Activated T-helper 17 cell treated with anti-CD3 and anti-CD28 coated beads, Interleukin-2, amount 50 U/mL, for 72 hours (primary cell): ENCODE measurements at places on chromosomes 4 and X.

- no peak for ATAC-seq
Observed at GRCh38 chr4:26807330-26807729, 53.3 kb upstream of the STIM2 start.

- no peak for ATAC-seq
Observed at GRCh38 chr4:114588305-114588704, 10.3 kb upstream of the UGT8 start.

GRCh38 chr4:27930976-27931375, 1070.3 kb downstream of the STIM2 start:
- no peak for ATAC-seq

DNA sequence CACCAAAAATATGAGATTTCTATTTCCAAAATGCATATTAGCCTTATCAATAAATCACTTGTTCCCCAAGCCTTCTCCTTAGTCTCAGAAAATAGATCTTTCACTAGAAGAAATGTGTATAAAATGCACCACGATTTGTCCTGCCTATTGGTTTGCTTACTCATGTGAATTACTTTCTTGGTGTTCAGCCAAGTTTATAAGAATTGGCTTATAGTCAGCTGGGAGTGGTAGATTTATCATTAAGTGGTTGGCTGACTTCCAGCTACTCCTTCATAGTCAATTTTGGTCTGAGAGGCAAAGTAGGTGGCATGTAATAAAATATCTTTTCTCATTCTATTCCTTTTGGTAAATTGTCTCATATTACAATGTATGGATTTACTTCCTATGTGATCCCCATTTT, 1.3 kb downstream of the SULT1E1 start:
- ATAC-seq = no peak

- no peak for ATAC-seq
Observed at GRCh38 chrX:38881066-38881465, 79.8 kb downstream of the MID1IP1 start.

GRCh38 chrX:17465201-17465600, 90.2 kb downstream of the NHS start:
- ATAC-seq = no peak

DNA sequence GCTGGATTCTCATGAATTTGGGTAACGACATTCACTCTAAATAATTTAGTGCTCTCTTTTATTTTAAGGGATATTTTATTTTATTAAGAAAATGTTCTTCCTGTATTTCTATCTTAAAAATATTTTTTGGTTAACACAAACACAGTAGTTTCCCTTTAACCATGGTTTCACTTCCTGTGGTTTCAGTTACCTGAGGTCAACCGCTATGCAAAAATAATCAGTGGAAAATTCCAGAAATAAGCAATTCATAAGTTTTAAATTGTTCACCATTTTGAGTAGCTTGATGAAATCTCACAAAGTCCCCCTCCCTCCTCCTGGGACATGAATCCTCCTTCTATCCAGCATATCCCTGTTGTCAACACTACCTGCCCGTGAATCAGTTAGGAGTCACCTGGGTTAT, 71.4 kb downstream of the GBA3 start:
- ATAC-seq = no peak

DNA sequence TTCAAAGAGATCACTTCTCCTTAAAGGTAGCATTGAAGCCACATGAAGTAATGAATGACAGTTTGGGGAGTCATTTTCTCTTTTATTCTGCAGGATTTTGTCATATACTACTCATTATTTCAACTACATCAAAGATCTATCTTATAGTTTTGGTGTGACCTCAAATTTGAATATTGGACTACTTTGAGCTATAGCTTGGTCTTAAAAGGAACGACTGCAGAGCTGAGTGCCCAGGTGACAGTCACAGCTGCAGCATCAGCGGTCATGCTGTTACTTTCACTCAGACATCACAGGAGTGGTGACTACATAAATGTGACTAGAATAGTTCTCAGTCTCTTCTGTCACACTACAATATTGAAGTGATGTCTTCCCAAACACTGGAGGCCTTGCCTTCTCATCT, 10.7 kb upstream of the SPCS3 start:
- peak; percentile 56 for ATAC-seq

DNA sequence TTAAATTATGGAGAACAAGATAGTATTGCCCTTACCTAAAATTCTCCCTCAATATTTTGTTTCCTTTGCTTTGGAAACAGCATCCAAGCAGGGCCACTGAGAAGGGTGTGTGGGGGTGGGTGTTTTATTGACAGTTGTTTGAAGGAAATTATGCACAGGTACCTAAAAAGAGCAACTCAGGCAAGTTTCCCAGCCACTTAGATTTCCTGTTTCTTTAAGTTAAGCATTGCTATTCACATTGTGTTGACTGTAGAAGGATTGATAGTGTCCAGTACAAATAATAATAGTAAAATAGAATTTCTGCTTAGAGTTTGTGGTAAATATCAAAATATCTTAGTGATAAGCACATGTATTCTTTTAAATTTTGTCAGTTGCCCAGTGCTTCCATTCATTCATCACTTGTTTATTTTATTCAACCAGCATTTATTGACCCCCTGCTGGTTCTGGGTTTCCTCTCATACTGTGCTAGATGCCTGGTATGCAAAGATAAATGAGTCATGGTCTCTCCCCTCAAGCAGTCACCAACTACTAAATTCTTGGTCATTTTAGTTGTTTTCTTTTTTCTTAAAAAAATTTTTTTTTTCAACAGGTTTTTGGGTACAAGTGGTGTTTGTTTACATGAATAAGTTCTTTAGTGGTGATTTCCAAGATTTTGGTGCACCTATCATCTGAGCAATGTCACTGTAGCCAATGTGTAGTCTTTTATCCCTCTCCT, 50.0 kb downstream of the GALNT7 start:
- no peak for ATAC-seq

- no peak for ATAC-seq
Observed at GRCh38 chrX:29145316-29145715, 558.1 kb downstream of the IL1RAPL1 start.

GRCh38 chr4:25370242-25370641, 6.8 kb upstream of the ANAPC4 start:
- ATAC-seq = no peak

GRCh38 chrX:110418316-110419235, 59.9 kb downstream of the RTL9 start:
- ATAC-seq = no peak
